NCI-H187 treated with DMSO at 0.1 percent for 48 hours (cell line): ENCODE measurements at places on chromosomes 11 and 22.

- no peak for DNase-seq
These were observed 181.1 kb upstream of the NECTIN1 start for GRCh38 chr11:119910051-119910450.

DNA sequence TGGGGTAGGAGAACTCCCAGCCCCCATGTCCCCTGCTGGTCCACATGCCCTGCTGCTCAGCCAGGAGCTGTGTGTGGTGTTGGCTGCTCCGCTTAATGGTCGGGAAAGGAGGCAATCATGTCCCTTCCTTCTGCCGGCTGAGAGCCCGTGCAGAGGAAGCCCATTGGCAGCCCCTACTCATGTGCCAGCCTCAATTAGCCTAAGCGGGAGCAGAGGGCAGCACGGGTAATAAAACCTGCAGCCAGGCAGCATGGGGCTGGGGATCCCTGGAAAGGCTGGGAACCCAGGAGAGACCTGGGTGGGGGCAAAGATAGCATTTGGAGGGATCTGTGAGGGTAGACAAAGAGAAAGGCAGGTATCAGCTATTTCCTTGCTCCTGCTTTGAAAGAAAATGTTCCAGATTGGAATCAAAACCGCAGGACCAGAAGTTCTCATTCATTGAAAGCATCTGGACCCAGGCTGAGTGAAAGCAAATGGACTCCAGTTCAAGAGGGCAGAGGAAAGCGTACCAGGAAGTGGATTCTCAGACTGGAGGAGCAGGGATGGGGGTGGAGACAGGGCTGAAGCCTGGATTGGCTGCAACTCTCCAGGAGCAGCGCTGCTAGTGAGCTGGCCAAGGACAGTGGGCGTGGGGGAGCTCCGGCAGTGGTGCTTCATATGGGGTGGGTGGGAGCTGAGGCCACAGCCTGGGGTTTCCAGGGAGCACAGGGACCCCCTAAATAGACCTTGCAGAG, 103.4 kb upstream of the NECTIN1 start:
- DNase-seq, result peak; percentile 84

GRCh38 chr22:44711241-44711560, 9.2 kb downstream of the PRR5 start:
- no peak for DNase-seq

DNA sequence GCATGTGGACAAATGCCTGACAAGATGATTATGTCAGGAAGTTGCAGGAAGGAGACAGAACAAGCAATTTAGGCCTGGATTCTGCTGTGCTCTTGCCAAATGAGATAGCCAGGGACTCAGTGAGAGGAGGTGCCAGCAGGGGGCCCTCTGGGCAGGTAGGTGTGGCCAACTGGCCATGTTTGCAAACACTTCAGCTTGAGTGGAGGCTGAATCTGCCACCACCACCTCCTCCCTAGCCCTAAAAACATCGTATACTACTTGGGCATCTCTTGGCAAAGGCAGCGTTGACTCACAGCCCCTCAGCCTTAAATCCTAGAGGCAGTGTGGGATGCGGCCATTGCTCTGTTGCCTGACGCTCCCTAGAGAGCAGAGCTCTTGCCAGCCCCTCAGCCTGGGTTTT, 95.1 kb upstream of the PLET1 start:
- peak; percentile 48 for DNase-seq

DNA sequence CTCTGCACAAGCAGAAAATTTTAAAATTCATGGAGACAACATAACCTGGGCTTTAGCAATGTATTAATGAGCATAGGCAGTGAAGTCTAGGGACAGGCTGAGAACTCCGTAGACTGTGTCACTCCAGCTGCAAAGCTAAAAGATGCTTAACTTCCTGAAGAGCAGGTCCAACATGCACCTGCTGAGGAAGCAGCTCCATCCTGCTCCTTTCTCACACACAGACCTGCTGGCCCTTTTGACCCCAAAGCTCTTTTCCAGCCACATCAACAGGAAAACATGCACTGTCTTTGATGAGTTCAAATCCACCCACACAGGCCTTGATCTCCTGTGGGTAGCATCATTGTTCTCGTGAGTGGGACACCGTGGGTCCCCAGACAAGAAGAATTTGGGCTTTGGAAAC, 36.0 kb downstream of the SYN3 start:
- no peak for DNase-seq

- DNase-seq, result no peak
These were observed 23.9 kb upstream of the SWAP70 start for GRCh38 chr11:9639985-9640384.

DNA sequence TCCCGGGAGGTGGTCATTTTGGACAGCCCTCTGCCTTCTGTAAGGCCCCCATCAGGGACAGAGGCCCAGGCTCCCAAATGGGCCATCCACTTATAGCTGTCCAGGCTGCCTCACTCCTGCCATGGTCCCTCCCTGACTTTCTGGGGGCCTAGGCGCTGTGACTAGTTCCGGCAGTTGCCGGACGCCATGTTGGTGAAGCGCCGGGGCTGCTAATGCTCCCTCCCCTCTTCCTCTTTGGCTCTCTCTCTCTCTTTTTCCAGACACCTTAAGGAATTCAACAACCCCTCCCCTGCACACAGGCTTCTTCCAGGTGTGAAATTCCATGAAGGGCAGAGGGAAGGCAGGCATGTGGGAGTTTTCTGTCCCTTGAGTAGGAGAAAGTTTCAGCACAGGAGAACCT, 445.6 kb downstream of the SOX6 start:
- DNase-seq, result no peak

DNA sequence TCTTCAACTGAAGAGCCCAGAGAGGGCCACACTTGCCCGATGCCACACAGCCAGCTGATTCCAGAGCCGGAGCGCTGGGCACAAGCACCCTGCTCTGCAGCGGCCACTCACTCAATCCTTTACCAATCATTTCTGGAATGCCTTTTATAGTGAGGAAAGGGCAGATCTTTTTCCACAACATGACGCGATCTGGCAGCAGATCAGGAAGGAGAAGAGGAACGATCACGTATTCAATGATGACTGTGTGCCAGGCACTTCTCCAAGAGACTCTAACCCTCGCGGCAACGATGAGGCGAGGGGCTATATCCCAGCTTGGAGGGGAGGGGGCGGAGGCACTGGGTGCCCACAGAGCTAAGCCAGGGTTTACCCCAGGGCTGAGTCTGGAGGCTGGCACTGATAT, 56.3 kb upstream of the TCF20 start:
- DNase-seq, result no peak

DNA sequence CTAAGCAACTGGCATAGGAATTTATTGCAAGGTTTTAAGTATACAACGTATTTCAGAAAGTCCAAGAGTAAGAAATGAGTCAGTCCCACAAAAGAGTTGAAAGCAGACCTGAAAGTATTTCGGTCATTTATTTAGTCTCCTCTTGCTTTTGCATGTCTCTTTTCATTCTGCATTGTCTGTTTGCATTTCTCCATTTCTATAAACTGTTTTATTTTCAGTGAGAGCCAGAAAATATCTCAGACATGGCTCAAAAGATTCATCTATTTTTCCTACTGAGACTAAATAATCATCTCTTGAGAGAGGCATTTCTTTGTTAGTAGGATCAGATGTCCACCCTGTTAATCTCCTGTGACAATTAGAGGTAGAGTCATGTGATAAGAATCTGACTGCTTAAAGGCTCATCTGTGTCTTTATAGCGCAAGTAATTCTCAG, 219.1 kb upstream of the CCDC179 start:
- DNase-seq, result no peak

DNA sequence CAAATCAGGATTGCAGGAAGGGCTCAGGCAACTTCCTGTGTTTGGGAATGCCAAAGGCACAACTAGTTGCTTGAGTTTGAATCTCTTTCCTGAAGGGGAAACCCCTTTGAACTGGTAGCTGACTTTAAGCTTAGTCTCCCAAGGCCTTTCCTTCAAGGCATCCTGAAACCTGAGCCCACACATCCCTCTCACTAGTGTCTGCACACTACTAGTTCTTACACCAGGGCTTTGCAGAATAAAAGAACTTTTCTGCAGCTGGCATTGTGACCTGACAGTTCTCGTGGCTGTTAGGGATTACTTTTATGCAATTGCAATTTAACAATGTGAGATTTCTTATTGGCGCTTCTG, 95.4 kb downstream of the EXT2 start:
- no peak for DNase-seq

DNA sequence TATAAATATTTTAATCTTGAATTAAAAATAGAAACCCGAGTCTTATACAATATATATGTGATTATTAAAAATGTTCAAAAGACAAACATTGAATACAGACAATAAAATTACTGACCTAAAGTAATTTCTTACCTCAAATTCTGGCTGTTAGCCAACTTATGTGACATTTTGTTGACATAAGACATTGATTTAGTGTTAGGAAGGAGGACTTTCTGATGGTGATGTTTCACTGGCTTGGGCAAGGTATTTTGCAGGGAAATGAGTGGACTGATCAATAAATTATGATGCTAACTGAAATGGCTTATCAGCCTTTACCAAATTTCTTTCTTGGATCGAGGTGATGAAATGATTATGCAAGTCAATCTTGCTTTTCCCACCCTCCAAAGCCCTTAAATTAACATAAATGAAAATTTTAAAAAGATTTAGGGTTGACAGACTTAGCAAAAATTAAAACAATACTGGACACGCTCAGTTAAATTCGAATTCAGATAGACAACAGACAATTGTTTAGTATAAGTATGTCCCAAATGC, 33.2 kb upstream of the FZD4 start:
- no peak for DNase-seq

GRCh38 chr11:69969890-69970784, 108.0 kb upstream of the ANO1 start:
- DNase-seq, result no peak

DNA sequence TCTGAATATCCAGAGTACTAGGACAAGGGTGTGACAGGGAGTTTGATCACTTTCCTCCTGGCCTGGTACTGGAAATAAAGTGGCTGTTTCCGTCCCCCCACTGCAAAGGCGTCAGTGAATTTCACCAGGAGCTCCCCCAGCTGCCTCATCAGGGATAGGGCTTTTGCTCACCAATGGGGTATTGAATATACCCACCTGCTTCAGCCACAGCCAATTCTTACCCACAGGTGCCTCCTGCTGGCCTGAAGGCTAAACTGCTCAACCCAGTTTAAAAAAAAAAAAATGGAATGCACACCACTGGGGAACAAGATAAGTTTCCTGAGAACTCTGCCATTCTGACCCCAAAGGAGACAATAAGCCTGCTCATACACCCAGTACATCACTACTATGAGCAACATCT, 65.3 kb upstream of the MS4A8 start:
- no peak for DNase-seq
